ENCODE measurements at places on chromosomes 5 and 9.
A peak's percentile ranks its signal among the peaks of the same experiment; 100 is the strongest.

DNA sequence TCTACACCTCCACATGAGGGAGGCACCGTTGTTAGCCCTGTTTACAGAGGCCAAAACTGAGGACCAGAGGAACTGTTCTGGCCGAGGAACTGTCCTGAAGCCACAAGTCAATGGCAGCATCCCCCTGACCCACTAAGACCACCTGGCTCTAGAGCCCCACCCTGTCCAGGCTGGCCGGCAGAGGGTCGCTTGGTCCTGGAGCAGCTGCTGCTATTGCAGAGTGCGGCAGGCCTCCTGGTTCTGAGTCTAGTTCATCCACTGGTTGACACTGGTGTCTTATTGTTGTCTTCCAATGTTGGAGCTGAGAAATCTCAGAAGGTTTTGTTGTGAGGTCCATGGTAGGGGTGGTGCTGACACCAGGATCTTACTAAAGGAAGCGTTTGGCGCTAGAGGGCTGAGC lies 26.6 kb upstream of the ANGPTL2 start:
- no peak for DNase-seq

DNA sequence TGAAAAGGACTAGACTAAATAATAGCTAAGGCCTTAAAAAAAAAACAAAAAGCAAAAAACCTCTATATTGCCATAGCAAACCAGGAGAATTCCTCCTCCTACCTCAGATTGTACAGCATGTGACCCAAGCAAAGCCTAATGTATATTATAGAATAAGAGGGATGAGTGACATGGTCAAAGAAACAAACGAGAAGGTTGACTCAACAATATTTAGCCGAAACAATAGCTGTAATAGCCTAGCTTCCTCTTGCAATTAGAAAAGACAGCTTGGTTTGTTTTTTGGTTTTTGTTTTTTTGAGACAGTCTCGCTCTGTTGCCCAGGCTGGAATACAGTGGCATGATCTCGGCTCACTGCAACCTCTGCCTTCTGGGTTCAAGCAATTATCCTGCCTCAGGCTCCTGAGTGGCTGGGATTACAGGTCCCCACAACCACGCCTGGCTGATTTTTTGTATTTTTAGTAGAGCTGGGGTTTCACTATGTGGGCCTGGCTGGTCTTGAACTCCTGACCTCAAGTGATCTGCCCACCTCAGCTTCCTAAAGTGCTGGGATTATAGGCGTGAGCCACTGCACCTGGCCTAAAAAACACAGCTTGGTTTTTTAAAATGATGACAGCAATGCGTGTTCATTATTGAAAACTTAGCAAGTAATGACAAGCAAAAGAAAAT lies 5.6 kb downstream of the NLN start:
- no peak for DNase-seq

DNA sequence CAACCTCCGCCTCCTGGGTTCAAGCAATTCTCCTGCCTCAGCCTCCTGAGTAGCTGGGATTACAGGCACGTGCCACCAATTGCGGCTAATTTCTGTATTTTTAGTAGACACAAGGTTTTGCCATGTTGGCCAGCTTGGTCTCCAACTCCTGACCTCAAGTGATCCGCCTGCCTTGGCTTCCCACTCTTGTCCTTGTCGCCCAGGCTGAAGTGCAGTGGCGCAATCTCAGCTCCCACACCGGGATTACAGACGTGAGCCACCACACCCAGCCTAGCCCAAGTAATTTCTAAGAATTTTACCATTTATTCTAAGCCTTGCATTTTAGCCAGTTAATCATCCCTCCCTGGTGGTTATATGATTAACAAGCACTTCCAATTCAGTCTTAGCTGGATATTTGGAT lies 11.0 kb downstream of the NAIP start:
- no peak for DNase-seq

DNA sequence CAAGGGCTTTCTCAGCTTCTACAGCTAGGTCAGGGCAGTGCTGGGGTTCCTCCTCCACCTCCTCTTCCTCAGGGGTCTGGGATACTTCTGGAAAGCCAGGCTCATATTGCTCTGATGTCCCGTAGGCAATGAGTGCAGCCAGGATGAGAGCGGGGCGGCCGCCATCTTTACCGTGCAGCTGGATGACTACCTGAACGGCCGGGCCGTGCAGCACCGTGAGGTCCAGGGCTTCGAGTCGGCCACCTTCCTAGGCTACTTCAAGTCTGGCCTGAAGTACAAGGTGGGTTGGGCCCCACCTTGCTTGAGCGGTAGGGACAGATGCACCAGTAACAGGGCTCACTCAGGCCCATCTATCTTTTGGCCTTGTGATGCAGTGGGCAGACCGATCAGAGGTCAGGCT lies 34.8 kb downstream of the GSN start:
- DNase-seq = no peak

- DNase-seq = peak; percentile 38
Measured at GRCh38 chr5:74251141-74252035, 389.1 kb downstream of the ENC1 start.

DNA sequence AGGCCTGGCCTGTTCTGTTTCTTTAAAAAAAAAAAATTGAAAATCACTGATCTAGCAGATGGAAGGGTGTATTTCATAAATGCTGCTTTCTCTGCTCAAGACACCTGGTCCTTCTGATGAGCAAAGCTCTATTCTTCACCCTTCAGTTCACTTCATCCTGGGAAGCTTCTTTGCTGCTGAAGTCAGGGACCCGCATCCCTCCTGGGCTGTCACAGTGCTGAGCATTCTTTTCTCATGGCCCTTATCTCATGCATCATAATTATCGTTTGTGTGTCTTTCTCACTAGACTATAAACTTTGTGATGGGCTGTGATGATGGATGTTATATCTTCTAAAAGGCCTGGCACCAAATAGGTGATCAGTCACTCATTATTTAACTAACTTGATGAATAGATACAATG lies 461.0 kb downstream of the GADD45G start:
- no peak for DNase-seq

GRCh38 chr5:51487952-51488351 lies 104.7 kb downstream of the ISL1 start:
- no peak for DNase-seq

DNA sequence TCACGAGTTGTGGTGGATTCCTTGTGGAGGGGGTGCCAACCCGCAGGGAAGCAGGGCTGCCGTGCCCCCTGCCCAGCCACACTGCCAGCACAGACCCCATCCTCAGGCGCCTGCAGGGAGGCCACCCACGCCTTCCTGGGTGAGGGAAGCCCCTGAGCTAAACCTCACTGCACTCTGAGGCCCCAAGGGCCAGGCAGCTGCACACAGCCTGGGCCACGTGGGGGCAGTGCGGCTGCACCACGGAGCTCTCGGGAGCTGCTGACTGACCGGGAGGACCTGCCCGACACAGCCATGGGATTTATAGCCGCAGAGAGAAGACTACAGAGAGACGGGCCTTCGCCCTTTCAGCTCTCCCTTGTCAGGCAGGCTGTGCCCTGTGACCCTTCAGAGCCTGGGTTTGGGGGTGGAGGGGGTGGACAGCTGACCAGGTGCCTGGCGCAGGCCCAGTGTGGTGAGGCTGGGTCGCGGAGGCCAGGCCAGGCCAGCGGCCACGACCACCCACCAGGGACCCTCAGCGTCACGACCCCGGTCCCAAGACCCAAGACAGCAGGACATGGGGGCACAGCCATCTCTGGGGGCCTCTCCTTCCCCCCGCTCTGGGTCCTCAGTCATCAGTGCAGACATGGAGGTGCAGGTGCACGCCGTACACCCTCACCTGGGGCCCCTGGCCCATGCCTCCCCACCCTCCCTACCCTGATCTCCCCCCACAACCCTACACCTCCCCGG lies 4.3 kb upstream of the AHRR start:
- peak; percentile 55 for DNase-seq
